Hindlimb muscle (tissue), 1 donor: ENCODE measurements at places on chromosomes 4 and X.

- DNase-seq = no peak
Observed at GRCh38 chr4:25847329-25847728, 15.5 kb downstream of the SEL1L3 start.

GRCh38 chrX:150499240-150499639, 69.2 kb upstream of the MTM1 start:
- no peak for DNase-seq

GRCh38 chrX:23754664-23755063, 11.6 kb upstream of the ACOT9 start:
- DNase-seq = no peak

GRCh38 chr4:88955580-88956380, 101.2 kb downstream of the FAM13A start:
- DNase-seq = no peak

- DNase-seq = no peak
Observed at GRCh38 chrX:23435108-23435507, 100.5 kb downstream of the PTCHD1 start.

DNA sequence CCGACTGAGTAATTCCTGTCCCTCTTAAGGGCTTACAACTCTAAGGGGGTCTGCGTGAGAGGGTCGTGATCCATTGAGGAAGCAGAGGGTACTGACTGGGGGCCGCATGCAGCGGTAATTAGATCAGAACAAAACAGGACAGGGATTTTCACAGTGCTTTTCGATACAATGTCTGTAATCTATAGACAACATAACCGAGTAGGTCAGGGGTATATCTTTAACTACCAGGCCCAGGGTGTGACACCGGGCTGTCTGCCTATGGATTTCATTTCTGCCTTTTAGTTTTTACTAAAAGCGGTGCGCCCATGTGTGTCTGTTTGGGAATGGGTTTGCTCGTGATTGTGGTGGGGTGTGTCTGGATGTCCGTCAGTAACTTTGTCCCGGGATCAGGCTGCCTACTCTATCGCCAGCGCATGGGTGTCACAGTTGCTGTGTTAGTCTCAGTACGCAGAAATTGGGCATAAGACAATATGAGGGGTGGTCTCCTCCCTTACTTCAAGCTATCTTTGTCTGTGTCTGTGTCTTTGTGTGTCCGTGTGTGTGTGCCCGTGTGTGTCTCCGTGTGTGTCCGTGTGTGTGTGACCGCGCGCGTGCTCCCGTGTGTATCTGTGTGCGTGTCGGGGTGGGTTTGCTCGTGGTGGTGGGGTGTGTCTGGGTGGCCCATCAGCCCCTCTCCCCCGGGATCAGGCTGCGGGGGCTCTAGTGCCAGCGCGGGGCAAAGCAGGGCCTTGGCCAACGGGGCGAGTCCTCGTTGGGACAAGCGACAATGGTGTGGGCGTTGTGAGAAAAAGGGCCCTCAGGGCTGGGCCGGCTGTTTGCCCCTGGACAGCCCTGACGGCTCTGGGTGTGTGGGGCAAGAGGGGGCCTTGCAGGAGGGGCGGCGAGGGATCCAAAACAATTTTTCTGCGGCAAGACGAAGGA, 10.4 kb downstream of the FRG2 start:
- DNase-seq = no peak

DNA sequence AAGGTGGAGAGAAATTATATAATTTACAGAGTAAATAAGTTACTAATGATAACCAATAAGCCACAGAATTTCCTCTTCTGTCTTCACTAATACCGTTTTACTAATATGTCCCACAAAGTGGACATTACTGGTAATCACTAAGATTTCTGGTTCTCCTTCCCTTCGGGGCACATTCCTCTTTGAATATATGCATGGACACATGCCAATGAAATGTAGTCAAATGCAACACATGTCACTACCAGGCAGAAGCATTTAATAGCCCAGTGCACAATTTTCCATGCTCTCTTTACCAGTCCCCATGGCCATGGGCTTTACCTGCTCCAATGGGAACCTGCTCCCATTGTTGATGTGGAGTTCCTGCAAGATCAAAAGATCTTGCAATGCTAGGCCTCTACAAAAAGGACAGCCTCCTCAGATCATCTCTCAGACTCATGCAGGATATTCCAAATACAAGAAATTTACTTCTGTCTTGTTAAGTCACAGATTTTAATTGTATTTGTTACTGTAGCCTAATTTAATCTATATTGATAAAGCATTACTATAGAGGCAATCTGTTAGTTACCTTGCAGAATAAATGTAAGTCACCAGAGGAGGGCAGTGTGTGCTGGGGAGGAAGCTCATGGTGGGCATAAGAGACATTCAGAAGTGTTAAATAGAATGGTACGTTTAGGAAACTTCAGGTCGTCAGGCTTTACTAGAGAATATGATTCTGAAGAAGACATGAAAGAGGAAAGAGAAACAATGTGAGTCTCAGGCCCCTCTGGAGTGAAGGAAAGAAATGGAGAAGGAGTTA, 37.1 kb upstream of the INPP4B start:
- peak; percentile 3 for DNase-seq

DNA sequence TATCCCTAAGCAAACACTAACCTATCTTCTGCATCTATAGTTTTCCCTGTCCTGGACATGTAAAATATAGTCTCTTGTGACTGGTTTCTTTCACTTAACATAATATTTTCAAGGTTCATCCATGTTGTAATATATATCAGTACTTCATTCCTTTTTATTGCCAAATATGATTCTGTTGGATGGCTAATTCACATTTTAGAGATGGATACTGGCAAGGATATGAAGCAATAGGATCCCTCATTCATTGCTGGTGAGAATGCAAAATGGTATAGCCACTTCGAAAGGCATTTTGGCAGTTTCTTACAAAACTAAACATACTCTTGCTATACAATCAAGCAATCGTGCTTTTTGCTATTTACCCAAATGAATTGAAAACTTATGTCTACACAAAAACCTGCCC, 6.7 kb downstream of the TCEAL9 start:
- no peak for DNase-seq
